ENCODE measurements at places on chromosomes 12 and 14. TPM values are rescaled to one million over a fixed set of nuclear protein-coding genes. Genes with fewer than 3 reads are reported as not detected.

- peaks cover 33% of the 10 kb centered on the region for H3K36me3 ChIP-seq
- H3K4me1 ChIP-seq, result peaks cover 30% of the 10 kb centered on the region
- no peak overlapping the region for H3K4me3 ChIP-seq
- H3K27ac ChIP-seq, result no peak overlapping the region
- no peak for DNase-seq
These were observed 9.8 kb upstream of the CDH24 start for GRCh38 chr14:23066855-23067744.

DNA sequence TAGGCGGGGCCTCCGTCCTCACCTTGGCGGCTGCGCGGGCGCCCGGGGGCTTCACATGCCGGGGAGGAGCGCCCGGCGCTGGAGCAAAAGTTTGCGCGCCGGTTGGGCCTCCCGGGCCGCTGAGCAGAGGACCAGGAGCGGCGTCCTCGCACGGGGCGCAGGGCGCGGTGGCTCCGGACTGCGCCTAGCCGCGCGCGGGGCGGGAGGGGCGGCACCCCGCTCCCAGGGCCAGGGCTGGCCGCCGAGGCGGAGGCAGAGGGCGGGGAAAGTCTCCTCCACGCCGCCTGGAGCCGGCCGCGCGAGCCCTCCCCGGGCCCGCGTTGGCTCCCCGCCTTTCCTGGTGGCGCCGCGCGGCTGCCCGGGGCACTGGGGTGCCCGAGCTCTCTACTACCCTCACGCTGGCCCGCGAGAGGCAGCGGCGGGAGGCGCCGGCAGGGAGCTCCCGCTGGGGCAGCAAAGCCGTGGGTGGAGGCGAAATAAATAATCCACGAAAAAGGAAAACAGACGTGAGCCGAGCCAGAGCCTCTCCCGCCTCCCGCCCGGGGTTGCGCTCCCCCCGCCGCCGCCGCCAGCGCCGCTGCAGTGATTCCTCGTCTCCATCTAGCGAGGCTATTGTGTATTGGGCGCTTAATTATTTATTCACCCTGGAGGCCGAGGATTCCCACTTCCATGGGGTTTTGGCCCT lies 400 bp upstream of the PRIMA1 start:
- peak overlapping the region; percentile 82 for H3K4me3 ChIP-seq
- H3K27me3 ChIP-seq, result peaks cover 51% of the 10 kb centered on the region
- peak overlapping the region; percentile 71 for H3K27ac ChIP-seq
- DNase-seq, result peak; percentile 44
- peaks cover 24% of the 10 kb centered on the region for H3K4me1 ChIP-seq

DNA sequence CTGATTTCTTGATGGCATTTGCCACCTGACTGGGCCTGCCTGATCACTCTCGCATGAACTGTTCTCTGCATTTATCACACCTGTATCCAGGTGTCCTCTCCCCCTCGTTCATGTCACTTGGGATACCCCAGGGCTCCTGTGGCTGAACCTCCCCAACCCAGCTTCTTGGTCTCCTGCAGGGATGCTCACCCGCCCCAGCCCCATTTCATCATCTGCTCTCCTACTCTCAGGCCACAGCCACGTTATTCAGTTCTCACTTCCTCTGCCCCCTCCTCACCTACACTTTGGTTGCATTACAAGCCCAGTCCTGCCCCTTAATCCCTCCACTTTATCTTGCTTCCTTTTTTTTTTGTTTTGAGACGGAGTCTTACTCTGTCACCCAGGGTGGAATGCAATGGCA lies 35.5 kb downstream of the TMBIM6 start:
- no peaks in the 10 kb centered on the region for H3K36me3 ChIP-seq
- H3K4me3 ChIP-seq, result no peak overlapping the region
- no peak overlapping the region for H3K27ac ChIP-seq
- no peaks in the 10 kb centered on the region for H3K4me1 ChIP-seq
- DNase-seq, result no peak

- no peak overlapping the region for H3K27ac ChIP-seq
- H3K4me1 ChIP-seq, result peaks cover 5% of the 10 kb centered on the region
- peaks cover 29% of the 10 kb centered on the region for H3K27me3 ChIP-seq
- H3K4me3 ChIP-seq, result no peak overlapping the region
- no peaks in the 10 kb centered on the region for H3K36me3 ChIP-seq
These were observed 521.2 kb upstream of the TBX3 start for GRCh38 chr12:115204957-115205754.

GRCh38 chr12:99281277-99281676 lies 366.3 kb upstream of the GARIN6 start:
- H3K4me3 ChIP-seq, result no peak overlapping the region
- H3K27me3 ChIP-seq, result no peaks in the 10 kb centered on the region
- no peaks in the 10 kb centered on the region for H3K36me3 ChIP-seq
- peaks cover 2% of the 10 kb centered on the region for H3K4me1 ChIP-seq
- no peak overlapping the region for H3K27ac ChIP-seq

- no peaks in the 10 kb centered on the region for H3K4me1 ChIP-seq
- H3K36me3 ChIP-seq, result peaks cover 4% of the 10 kb centered on the region
- peak overlapping the region; percentile 24 for H3K27ac ChIP-seq
- no peak overlapping the region for H3K4me3 ChIP-seq
These were observed 17.8 kb upstream of the MEG3 start for GRCh38 chr14:100807979-100808734.

DNA sequence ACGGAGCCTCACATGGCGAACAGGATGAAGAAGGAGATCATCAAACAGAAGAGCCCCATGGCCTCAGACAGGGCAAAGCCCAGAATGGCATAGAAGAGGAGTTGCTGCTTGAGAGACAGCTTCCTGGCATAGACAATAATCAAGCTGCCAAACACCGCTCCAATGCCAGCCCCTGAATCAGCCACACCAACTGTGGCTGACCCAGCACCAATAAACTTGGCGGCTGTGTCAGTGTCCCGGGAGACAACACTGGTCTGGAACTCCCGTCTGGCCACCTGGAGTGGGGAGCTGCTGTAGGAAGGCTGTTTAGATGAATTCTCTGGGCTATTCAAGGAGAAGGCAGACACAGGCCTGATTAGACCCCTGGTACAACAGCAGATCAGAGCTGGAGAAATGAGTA lies 100.1 kb downstream of the HEATR5A start:
- no peak overlapping the region for H3K27ac ChIP-seq
- peaks cover 3% of the 10 kb centered on the region for H3K36me3 ChIP-seq
- H3K4me3 ChIP-seq, result no peak overlapping the region
- H3K4me1 ChIP-seq, result no peaks in the 10 kb centered on the region
- no peak for DNase-seq
- no peaks in the 10 kb centered on the region for H3K27me3 ChIP-seq

- H3K4me3 ChIP-seq, result no peak overlapping the region
- H3K4me1 ChIP-seq, result no peaks in the 10 kb centered on the region
- no peak overlapping the region for H3K27ac ChIP-seq
- DNase-seq, result no peak
- no peaks in the 10 kb centered on the region for H3K36me3 ChIP-seq
These were observed 75.8 kb downstream of the KCNK10 start for GRCh38 chr14:88247228-88247627.

DNA sequence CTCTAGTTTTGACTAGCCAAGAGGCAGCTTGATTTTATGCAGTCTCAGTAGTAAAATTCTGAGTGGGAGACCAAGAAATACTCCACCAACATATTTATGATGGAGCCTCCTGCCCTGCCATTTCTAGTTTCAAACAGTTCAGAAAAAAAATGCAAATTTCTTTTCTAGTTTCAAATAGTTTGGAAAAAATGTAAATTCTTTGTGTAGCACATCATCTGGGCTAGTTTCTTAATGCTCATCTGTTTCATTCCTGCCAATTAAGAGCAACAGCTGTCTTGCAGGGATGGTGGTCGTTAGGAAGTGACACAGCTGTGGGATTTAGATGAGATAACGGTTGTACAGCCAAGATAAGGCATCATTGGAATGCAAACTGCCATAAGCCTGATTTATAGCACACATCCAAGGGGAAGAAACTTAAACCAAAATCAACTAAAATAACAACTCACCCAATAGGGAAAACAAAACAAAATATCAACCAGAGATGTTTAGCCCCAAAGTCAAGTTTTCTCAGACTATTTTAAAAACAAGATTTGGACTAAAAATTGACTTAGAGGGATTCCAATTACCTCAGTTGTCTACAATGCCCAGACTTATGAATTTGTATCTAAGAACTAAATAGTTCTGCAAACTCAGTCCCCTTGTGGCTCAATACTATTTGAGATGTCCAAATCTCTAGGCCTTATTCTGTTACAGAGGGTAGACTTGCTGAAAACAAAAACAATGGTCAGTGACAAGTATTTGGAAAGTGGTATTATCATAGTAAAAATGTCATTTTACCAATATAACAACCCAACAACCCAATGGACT lies 291.3 kb upstream of the ATP2B1 start:
- no peak for DNase-seq
- H3K27ac ChIP-seq, result no peak overlapping the region
- no peaks in the 10 kb centered on the region for H3K27me3 ChIP-seq
- H3K4me1 ChIP-seq, result peaks cover 8% of the 10 kb centered on the region

DNA sequence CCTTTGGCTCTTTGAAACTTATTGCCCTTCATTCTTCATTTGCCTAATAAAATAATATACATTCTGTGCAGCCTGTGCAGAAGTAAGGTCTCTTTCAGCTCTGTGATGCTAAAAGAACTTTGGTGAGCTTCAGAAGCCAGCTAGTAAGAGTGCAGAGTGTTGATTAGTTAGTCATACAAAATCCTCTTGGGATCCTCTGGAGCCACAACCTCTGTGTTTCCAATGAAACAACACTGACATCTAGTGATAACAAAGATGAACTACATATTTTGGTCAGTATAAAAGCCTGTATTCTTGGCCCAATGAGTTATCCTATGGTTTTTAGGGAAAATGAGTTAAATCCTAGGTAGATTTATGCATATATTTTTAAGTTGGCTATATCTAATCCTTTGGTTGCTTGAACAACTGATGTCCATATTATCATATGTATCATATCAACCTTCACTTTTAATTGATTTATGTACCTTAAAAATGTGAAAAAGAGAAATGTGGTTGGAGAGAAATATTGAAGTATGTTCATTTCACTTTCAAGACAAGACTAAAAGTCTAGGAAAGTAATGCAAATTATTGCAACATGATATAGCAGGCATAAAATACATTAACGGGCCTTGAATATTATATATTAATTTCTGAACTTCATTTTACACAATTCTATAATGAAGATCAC lies 158.4 kb downstream of the KLHL28 start:
- H3K27me3 ChIP-seq, result no peaks in the 10 kb centered on the region
- DNase-seq, result no peak
- no peaks in the 10 kb centered on the region for H3K36me3 ChIP-seq
- no peak overlapping the region for H3K27ac ChIP-seq
- peaks cover 1% of the 10 kb centered on the region for H3K4me1 ChIP-seq

DNA sequence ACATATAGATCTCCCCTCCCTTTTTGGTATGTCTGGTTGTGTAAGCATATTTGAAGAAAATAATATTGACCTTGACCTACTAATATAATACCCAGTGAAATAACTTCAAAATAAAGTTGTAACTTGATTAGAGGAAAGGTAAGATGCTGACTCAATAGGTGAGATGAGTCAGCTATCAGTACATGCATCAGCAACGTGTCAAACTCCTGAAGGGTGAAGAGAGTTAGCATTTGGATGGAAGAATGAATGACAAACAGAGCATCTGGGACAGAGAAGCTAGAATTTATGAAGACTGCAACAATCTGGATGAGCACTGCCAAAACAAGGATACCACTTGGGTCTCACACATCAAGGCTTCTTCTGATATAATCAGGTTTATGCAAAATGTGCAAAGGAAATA lies 74.9 kb downstream of the PPP2R5E start:
- H3K27ac ChIP-seq, result no peak overlapping the region
- peaks cover 5% of the 10 kb centered on the region for H3K36me3 ChIP-seq
- peaks cover 18% of the 10 kb centered on the region for H3K4me1 ChIP-seq
- H3K4me3 ChIP-seq, result no peak overlapping the region
- no peaks in the 10 kb centered on the region for H3K27me3 ChIP-seq
- DNase-seq, result no peak

GRCh38 chr14:97625477-97625876 lies 828.3 kb downstream of the VRK1 start:
- H3K27ac ChIP-seq, result no peak overlapping the region
- no peaks in the 10 kb centered on the region for H3K36me3 ChIP-seq
- no peak for DNase-seq
- peaks cover 14% of the 10 kb centered on the region for H3K27me3 ChIP-seq

GRCh38 chr14:71722885-71723284 lies 209.3 kb upstream of the RGS6 start:
- DNase-seq, result no peak
- H3K27ac ChIP-seq, result no peak overlapping the region
- peaks cover 1% of the 10 kb centered on the region for H3K4me1 ChIP-seq
- no peak overlapping the region for H3K4me3 ChIP-seq
- peaks cover 23% of the 10 kb centered on the region for H3K36me3 ChIP-seq
- H3K27me3 ChIP-seq, result no peaks in the 10 kb centered on the region

Gene GUCY2C
- 1.2 TPM for total RNA-seq

Gene ZC3H14
- total RNA-seq, result 116 TPM

Gene FSCB
- not detected for total RNA-seq

Gene HOXC6
- total RNA-seq, result 0.27 TPM

Gene RPGRIP1
- 0.19 TPM for total RNA-seq

Gene PZP
- total RNA-seq, result 0.24 TPM

Gene B4GALNT1
- total RNA-seq, result 1.1 TPM
